ENCODE measurements at places on chromosomes 16 and 17. TPM values are rescaled to one million over a fixed set of nuclear protein-coding genes. Genes with fewer than 3 reads are reported as not detected.
A peak's percentile ranks its signal among the peaks of the same experiment; 100 is the strongest.

GRCh38 chr16:82510789-82511305, 115.9 kb upstream of the CDH13 start:
- DNase-seq, result no peak

- no peak for DNase-seq
These were observed 333.8 kb downstream of the HAPSTR1 start for GRCh38 chr16:9425236-9425635.

The CNGB1 gene
- not detected for total RNA-seq

The KCNG4 gene
- total RNA-seq, result not detected

DNA sequence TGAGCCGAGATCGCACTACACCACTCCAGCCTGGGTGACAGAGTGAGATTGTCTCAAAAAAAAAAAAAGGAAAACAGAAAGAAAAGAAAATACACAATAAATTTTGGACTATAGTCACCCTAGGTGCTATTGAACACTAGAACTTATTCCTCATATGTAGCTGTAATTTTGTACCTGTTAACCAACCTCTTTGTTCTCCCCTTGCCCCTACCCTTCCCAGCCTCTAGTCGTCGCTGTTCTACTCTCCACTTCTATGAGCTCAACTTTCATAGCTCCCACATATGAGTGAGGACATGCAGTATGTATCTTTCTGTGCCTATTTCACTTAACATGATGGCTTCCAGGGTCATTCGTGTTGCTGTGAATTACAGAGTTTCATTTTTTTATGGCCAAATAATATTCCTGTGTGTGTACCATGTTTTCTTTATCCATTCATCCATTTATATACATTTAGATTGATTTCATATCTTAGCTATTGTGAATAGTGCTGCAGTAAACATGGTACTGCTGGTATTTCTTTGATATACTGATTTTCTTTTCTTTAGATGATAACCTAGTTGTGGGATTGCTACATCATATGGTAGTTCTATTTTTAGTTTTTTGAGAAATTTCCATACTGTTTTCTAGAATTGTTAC, 28.3 kb downstream of the VPS35L start:
- peak; percentile 25 for DNase-seq

- DNase-seq, result no peak
These were observed 29.4 kb downstream of the ANKFY1 start for GRCh38 chr17:4234401-4234800.

DNA sequence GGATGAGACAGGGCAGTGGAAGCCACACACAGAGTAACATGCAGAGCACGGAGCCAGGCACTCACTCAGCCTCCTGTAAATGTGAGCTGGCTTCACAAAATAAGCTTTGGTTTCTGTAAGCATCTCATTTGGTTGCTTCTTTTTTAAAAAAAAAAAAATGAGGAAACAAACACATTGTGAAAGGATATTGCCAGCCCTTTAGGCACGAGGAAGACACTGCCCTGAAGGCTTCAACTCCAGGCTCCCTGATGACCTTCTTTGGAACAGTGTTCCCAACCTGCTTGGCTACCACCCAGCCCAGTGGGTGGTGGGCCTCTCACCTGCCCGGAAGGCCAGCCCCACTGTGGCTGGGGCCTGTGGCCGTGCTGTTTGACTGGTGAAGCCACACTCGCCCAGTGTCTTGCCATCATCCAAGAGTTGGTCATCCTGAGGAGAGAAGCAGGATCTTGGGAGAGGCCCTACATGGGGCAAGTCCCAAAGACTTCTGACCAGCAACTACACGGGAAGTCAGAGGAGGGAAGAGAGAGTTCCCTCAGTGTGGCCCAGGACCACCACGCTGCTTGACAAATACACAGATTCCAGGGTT, 1.9 kb downstream of the ELOB start:
- DNase-seq, result no peak

The AOC2 gene
- 1.0 TPM for total RNA-seq

The RILP gene
- 8.7 TPM for total RNA-seq

The OR3A3 gene
- total RNA-seq, result not detected

The GFAP gene
- not detected for total RNA-seq

- DNase-seq, result no peak
These were observed 30.1 kb downstream of the ABCA8 start for GRCh38 chr17:68924793-68925720.

GRCh38 chr16:81834868-81835267, 55.8 kb downstream of the PLCG2 start:
- no peak for DNase-seq
